ENCODE measurements at places on chromosomes 2 and 18. TPM values are rescaled to one million over a fixed set of nuclear protein-coding genes. Genes with fewer than 3 reads are reported as not detected.
A peak's percentile ranks its signal among the peaks of the same experiment; 100 is the strongest.

The RTKN gene
- total RNA-seq, result 11.8 TPM

The VIT gene
- 0.77 TPM for total RNA-seq

The CDH20 gene
- not detected for total RNA-seq

The TWIST2 gene
- 118 TPM for total RNA-seq

The SLC4A5 gene
- under 0.01 TPM for total RNA-seq

The EMX1 gene
- not detected for total RNA-seq

The POMC gene
- total RNA-seq, result 0.66 TPM

The NLRC4 gene
- not detected for total RNA-seq

The OBSL1 gene
- total RNA-seq, result 34.4 TPM

The GALNT3 gene
- total RNA-seq, result 0.66 TPM

GRCh38 chr2:47043891-47044239, 111.2 kb downstream of the STPG4 start:
- no peaks in the 10 kb centered on the region for H3K27me3 ChIP-seq
- peaks cover 26% of the 10 kb centered on the region for H3K36me3 ChIP-seq
- DNase-seq, result no peak
- H3K4me3 ChIP-seq, result no peak overlapping the region
- H3K27ac ChIP-seq, result peak overlapping the region; percentile 91

DNA sequence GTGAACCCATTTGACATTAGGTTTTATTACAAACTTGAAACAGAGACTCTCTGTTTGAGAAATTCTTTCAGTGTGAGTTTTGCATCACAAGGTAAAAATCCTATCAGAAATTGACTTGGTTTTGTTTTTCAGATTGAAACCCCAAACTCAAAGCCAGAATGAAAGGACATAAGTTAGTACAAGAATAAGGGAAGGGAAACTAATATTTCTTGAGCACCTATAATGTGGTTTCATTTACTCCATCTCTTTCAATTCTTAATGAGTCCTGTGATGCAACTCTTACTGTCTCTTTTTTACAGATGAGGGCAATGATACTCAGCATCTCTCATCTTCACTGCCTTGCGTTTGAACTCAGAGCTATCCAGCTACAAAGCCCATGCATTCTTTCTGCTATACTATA, 210.0 kb upstream of the SIX3 start:
- H3K27me3 ChIP-seq, result no peaks in the 10 kb centered on the region
- H3K36me3 ChIP-seq, result no peaks in the 10 kb centered on the region
- H3K4me3 ChIP-seq, result no peak overlapping the region
- DNase-seq, result no peak

GRCh38 chr2:102806250-102806837, 44.5 kb downstream of the TMEM182 start:
- H3K36me3 ChIP-seq, result no peaks in the 10 kb centered on the region
- H3K4me3 ChIP-seq, result no peak overlapping the region
- no peaks in the 10 kb centered on the region for H3K4me1 ChIP-seq
- no peak overlapping the region for H3K27ac ChIP-seq

- H3K27me3 ChIP-seq, result no peaks in the 10 kb centered on the region
- H3K27ac ChIP-seq, result no peak overlapping the region
- H3K4me3 ChIP-seq, result no peak overlapping the region
- no peaks in the 10 kb centered on the region for H3K36me3 ChIP-seq
- H3K4me1 ChIP-seq, result no peaks in the 10 kb centered on the region
- no peak for DNase-seq
Observed at GRCh38 chr2:163207693-163208370, 369.3 kb upstream of the KCNH7 start.

GRCh38 chr2:171630812-171631626, 56.2 kb upstream of the DYNC1I2 start:
- DNase-seq, result peak; percentile 11
- no peaks in the 10 kb centered on the region for H3K36me3 ChIP-seq
- no peak overlapping the region for H3K27ac ChIP-seq
- no peak overlapping the region for H3K4me3 ChIP-seq
- H3K4me1 ChIP-seq, result no peaks in the 10 kb centered on the region
- no peaks in the 10 kb centered on the region for H3K27me3 ChIP-seq

GRCh38 chr2:930935-931334, 19.7 kb upstream of the SNTG2 start:
- no peaks in the 10 kb centered on the region for H3K36me3 ChIP-seq
- no peak overlapping the region for H3K27ac ChIP-seq
- H3K4me3 ChIP-seq, result no peak overlapping the region
- H3K4me1 ChIP-seq, result no peaks in the 10 kb centered on the region
- no peaks in the 10 kb centered on the region for H3K27me3 ChIP-seq
- no peak for DNase-seq

- DNase-seq, result peak; percentile 50
- no peak overlapping the region for H3K4me3 ChIP-seq
- no peaks in the 10 kb centered on the region for H3K36me3 ChIP-seq
- no peaks in the 10 kb centered on the region for H3K4me1 ChIP-seq
- no peak overlapping the region for H3K27ac ChIP-seq
Observed at GRCh38 chr2:26088038-26088643, 54.3 kb downstream of the RAB10 start.

DNA sequence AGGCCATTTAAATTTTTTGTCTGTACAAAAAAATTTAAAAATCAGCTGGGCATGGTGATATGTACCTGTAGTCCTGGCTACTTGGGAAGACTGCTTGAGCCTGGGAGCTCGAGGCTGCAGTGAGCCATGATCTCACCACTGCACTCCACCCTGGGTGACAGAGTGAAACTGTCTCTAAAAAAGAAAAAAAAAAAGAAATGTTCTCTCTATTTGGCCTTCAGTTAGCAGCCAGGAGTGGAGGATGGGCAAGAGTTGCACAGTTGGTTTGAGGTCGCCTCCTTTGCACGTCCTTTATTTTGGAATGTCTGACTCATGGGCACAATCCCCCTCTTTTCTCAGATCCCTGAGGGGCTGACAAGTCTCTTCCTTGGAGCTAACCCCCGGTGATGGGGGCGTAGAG, 26.3 kb downstream of the ITM2C start:
- DNase-seq, result peak; percentile 23
- H3K27me3 ChIP-seq, result peaks cover 2% of the 10 kb centered on the region
- H3K4me1 ChIP-seq, result no peaks in the 10 kb centered on the region
- no peak overlapping the region for H3K27ac ChIP-seq

- peak; percentile 59 for DNase-seq
- H3K27ac ChIP-seq, result no peak overlapping the region
- H3K36me3 ChIP-seq, result no peaks in the 10 kb centered on the region
- H3K27me3 ChIP-seq, result no peaks in the 10 kb centered on the region
- no peak overlapping the region for H3K4me3 ChIP-seq
Observed at GRCh38 chr2:166057370-166058164, 70.3 kb downstream of the SCN1A start.

GRCh38 chr18:23487738-23488570, 15.4 kb upstream of the RMC1 start:
- H3K4me1 ChIP-seq, result peaks cover 5% of the 10 kb centered on the region
- no peak overlapping the region for H3K27ac ChIP-seq
- H3K36me3 ChIP-seq, result peaks cover 2% of the 10 kb centered on the region
- H3K27me3 ChIP-seq, result no peaks in the 10 kb centered on the region

DNA sequence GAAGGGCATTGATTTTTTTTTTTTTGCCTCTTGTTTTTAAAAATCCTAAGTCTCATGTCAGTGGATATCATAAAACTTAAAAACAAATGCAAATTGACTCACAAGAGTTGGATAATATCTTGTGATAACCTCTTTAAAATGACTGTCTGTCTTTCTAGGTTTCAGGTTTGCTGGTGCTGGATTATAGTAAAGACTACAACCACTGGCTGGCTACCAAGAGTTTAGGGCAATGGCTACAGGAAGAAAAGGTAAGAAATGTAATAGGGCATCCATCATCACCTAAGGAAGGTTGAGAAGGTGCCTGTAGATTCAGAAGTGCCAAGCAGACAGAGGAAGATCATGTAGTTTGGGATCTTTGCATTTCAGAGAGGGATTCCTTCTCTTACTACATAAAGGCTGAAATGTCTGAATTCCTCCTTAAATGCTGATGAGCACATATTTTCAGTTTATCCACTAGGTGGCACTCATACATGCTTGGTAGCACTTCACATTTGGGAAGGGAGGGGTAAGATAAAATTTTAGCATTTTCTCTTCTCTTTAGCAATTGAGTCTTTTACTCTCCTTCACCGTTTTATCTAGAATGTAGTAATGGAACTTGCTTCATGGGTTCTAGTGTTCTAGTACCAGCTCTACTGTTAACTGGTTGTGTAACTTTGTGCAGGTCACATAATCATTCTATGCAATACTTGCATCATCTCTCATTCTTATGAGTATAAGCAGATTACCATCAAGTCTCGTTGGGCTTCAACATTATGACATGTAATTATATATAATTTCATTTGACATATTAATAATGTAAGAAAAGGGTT, 21.1 kb downstream of the CPS1 start:
- H3K27ac ChIP-seq, result no peak overlapping the region
- H3K4me1 ChIP-seq, result no peaks in the 10 kb centered on the region
- no peak overlapping the region for H3K4me3 ChIP-seq

DNA sequence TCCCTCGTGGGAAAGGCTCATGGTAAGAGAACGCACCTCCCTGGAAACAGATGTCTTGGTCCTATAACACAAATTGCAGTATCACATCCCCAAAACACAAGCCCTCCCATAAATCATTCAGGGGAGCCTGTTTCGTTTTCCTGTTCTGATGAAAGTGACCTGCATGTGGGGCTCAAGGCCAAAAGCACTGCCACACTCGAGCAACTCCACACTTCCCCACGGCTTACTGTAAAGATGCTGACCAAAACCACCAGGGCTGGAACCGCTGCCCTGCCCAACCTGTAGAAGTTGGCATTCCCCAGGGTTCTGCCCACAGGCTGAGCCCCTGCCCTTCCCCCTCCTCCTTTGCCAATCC, 139.7 kb downstream of the BCL11A start:
- H3K36me3 ChIP-seq, result no peaks in the 10 kb centered on the region
- H3K4me3 ChIP-seq, result no peak overlapping the region
- no peak for DNase-seq
- H3K27ac ChIP-seq, result no peak overlapping the region
- no peaks in the 10 kb centered on the region for H3K27me3 ChIP-seq

DNA sequence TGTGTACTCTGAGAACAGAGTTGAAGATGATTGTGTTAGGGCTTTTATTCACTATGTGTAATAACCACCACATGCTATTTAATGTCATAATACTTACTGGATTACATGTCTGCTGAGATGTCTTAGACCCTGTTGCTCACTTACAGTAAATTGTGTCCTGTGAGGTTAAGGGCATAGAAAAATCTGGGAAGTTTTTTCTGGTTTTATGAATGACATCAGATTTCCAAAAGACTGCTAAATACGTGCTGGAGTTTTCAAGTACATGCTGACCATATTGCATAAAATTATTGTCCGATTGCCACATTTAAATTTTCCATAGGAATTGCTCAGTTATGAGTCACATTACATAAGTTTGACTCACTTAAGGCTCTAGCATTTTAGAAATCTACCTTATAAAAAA, 96.7 kb upstream of the COL5A2 start:
- no peaks in the 10 kb centered on the region for H3K27me3 ChIP-seq
- no peak overlapping the region for H3K4me3 ChIP-seq
- peaks cover 4% of the 10 kb centered on the region for H3K4me1 ChIP-seq
- H3K27ac ChIP-seq, result peak overlapping the region; percentile 30
- no peaks in the 10 kb centered on the region for H3K36me3 ChIP-seq
- DNase-seq, result peak; percentile 93
